T-helper 1 cell (primary cell): ENCODE measurements at places on chromosomes 3 and 15.

DNA sequence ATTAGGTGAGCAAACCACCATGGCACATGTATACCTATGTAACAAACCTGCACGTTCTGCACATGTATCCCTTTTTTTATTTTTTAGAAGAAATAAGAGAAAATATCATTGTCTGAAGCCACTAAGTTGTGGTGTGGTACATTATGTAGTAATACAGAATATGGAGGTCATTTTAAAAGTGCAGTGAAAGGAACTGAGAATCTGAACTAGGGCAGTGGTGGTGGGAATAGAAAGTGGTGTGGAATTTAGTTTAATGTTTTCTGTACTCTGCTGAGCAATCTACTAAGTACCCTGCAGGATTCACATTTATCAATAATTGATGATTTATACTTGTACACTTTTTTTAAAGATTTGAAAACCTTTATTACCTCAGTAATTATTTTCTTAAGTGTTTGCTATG lies 283.5 kb downstream of the CHL1 start:
- DNase-seq = no peak

- DNase-seq = no peak
Measured at GRCh38 chr3:175601521-175601920, 742.4 kb downstream of the NAALADL2 start.

DNA sequence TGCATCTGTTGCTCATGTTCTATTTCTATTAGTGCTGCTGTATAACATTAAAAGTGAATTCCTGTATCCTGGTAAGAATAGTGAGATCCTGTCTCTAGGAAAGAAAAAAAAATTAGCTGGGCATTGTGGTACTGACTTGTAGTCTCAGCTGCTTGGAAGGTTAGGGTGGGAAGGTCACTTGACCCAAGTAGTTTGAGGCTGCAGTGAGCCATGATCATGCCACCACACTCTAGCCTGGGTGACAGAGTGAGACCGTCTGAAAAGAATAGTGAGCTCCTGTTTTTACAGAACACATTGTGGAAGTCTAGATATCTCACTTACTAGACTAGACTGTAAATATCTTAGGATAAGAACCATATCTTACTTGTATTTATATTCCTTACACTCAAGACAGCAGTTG lies 4.6 kb downstream of the ATP11B start:
- DNase-seq = no peak

DNA sequence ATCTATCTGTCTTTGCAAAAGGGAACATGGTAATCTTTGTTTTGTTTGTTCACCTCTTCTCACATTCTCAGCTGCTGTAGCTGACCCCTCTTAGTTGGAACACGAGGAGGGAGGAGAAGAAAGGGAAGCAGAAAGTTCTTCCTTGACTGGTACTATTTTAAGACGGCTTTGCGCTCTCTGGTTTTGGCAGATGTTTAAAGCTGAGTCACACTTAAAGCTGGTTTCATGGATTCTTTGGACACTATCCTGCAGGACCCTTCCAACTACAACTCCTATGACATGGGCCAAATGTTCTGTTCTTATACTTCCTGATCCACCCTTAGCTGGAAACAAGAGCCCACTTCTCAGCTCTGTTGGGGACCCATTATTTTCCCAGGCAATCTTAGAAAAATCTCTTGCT lies 40.6 kb upstream of the FXR1 start:
- DNase-seq = no peak

DNA sequence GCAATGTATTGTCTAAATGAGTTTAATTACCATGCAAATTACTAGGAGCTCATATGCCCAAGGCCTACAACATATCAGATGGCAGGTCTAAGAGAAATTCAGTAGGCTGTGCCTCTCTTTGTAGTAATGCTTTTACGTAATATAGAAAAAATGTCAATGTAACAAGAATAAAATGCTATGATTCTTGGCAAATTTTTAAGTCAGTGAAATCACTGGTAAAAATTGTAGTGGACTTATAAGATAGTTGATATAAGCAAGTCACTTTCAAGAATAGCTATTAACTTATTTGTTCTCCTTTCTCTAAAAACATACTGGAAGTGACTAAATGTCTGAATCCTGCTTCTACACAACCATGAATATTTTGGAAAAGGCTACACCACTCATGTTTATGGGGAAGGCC lies 707.8 kb downstream of the TUSC7 start:
- DNase-seq = no peak
